Esophagus muscularis mucosa (tissue), 4 donors: ENCODE measurements at places on chromosomes 5 and 9. TPM values are rescaled to one million over a fixed set of nuclear protein-coding genes. Genes with fewer than 3 reads are reported as not detected.

DNA sequence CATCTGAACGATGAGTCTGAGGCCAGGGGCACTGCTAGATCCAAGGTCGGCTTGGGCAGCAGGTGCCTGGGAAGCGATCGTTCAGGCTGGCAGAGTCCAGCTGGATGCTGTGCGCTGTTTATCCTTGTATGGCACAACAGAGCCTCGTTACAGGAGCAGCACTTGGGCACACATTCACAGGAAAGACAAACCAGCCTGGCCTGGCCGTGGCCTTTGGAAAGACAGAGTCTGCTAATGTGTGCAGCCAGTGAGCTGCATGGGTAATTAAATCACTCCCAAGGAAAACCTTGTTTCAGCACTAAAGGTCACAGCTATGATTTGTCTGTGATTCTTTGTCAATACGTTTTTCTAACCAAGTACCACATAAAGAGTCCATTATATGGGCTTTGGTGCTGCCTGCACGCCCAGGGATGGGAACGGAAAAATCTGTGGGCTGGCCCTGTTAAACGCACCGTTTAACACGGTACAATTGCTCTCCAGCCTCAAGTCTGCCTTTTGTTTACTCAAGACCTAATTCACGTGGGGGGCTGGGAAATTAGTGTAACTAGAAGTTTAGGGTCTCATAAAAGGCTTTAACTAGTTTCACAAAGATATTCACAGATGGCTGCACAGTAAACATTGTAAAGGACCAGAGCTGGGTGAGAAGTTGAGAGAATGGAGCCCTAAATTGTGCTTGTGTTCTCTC lies 509.3 kb downstream of the KDM4C start:
- DNase-seq: no peak

GRCh38 chr5:62732677-62733121 lies 154.1 kb downstream of the LRRC70 start:
- DNase-seq: peak; percentile 39

DNA sequence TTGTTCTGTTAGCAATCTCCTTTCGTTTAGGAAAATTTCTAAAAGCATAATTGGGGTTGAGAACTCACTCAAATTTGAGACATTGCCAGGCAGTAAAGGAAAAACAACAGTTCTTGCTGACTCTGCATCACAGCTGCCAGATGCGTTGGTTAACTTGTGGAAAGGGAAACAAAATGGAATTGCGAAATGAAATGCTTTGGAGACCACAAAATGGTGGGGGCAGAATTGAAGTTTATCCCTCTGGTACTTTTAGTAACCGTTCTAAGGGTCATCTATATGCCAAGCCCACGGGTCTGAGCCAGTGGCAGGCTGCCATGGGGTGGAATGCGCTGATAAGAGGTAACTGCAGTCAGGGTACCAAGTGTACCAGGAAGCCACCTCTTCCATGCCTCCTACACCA lies 28.6 kb upstream of the SELENOP start:
- DNase-seq: no peak

- no peak for DNase-seq
These were observed 232.7 kb downstream of the EFNA5 start for GRCh38 chr5:107437986-107438510.

C9 gene
- not detected for total RNA-seq

CCDC171 gene
- 1.7 TPM for total RNA-seq
